Mesothelial cell of epicardium (in vitro differentiated cells): ENCODE measurements at places on chromosomes 1 and 21. TPM values are rescaled to one million over a fixed set of nuclear protein-coding genes. Genes with fewer than 3 reads are reported as not detected.

Gene ZNF593OS
- total RNA-seq = not detected in 3 replicates

Gene MIER1
- total RNA-seq = 34.3 to 39.9 TPM (median 36.5 TPM) in 3 replicates

Gene MEF2D
- total RNA-seq = 37.4 to 40.9 TPM (median 37.8 TPM) in 3 replicates

Gene AGMAT
- total RNA-seq = 0.16 to 0.31 TPM (median 0.25 TPM) in 3 replicates

Gene OR2T33
- total RNA-seq = not detected in 3 replicates

Gene PRDM16
- total RNA-seq = 1.2 to 2.1 TPM (median 1.4 TPM) in 3 replicates

Gene COL24A1
- 2.7 to 3.5 TPM (median 2.9 TPM) in 3 replicates for total RNA-seq

Gene OPRD1
- 0.27 to 0.66 TPM (median 0.34 TPM) in 3 replicates for total RNA-seq

Gene OR10J1
- not detected in 3 replicates for total RNA-seq

Gene PLEKHN1
- total RNA-seq = 33.6 to 36.0 TPM (median 34.4 TPM) in 3 replicates

Gene MNDA
- total RNA-seq = not detected in 3 replicates

Gene GSTM5
- 0.24 to 0.29 TPM (median 0.25 TPM) in 3 replicates for total RNA-seq

Gene CCDC181
- total RNA-seq = 1.3 to 2.2 TPM (median 1.4 TPM) in 3 replicates

Gene XCL1
- 0.16 to 0.23 TPM in 2 of 3 replicates, not detected in the other for total RNA-seq

Gene PLOD1
- 198 to 206 TPM (median 203 TPM) in 3 replicates for total RNA-seq

Gene KIF26B
- total RNA-seq = 63.3 to 69.7 TPM (median 64.9 TPM) in 3 replicates
